Karpas-422 (cell line): ENCODE measurements at places on chromosomes 16 and 17. TPM values are rescaled to one million over a fixed set of nuclear protein-coding genes. Genes with fewer than 3 reads are reported as not detected.

The NPIPB13 gene
- 0.58 and 9.1 TPM in 2 replicates for total RNA-seq

The GOSR1 gene
- 18.6 and 31.5 TPM in 2 replicates for total RNA-seq

The SLC52A1 gene
- not detected in 2 replicates for total RNA-seq

The BMERB1 gene
- 0.22 TPM in 1 of 2 replicates, not detected in the other for total RNA-seq

The RNF135 gene
- 23.2 and 36.8 TPM in 2 replicates for total RNA-seq

The GP1BA gene
- not detected in 2 replicates for total RNA-seq

The MEFV gene
- total RNA-seq = not detected in 2 replicates

The KRTAP17-1 gene
- 1.6 TPM in 1 of 2 replicates, not detected in the other for total RNA-seq

The INCA1 gene
- not detected in 2 replicates for total RNA-seq

The C1QTNF8 gene
- not detected in 2 replicates for total RNA-seq

The P2RX1 gene
- not detected in 2 replicates for total RNA-seq

The METTL22 gene
- 42.5 and 48.9 TPM in 2 replicates for total RNA-seq

The DLX4 gene
- not detected in 2 replicates for total RNA-seq

The ZNF771 gene
- 13.1 and 20.0 TPM in 2 replicates for total RNA-seq
